ENCODE measurements at places on chromosomes 2 and 18.

- DNase-seq, result no peak
Measured at GRCh38 chr2:121363632-121364420, 78.8 kb upstream of the TFCP2L1 start.

DNA sequence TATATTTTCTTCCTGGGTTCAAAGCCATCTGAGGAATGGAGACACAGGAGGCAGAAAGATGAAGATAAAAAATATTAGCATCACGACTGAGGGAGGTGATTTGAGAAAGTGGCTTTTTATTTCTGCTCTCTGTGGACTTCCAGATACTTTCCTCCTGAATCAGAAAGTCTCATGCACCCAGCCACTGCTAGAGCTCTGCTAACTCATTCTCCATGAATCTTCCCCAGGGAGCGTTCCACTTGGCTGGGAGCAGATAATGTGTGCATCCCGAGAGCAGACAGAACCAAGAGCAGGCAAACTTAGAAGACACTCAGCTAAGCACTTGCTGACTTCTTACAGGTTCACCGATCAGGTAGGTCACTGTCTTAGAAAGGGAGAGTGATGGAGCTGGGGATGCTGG lies 264.1 kb upstream of the THUMPD2 start:
- DNase-seq, result no peak

DNA sequence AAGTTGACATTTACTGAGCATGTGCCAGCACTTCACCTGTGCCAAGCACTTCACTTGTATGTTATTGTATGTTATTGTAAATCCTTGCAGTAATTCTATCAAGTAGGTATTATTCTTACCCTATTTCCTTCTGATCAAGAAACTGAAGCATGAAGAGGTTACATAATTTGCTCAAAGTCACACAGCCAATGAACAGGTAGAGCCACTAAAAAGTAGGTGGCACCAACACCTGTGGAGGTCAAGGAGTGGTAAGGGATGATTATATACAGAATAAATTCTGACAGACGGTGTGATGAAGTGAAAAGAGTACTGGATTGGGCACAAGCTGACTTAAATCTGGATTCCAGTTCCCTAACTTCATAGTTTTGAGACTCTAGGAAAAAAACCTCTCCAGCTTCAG lies 71.0 kb downstream of the SPIRE1 start:
- no peak for DNase-seq

GRCh38 chr2:20940856-20941255 lies 103.0 kb downstream of the APOB start:
- DNase-seq, result no peak

- DNase-seq, result no peak
Measured at GRCh38 chr2:29207352-29208148, 92.3 kb downstream of the CLIP4 start.

GRCh38 chr18:76484749-76485387 lies 10.2 kb downstream of the ZNF516 start:
- DNase-seq, result no peak

- peak; percentile 8 for DNase-seq
Measured at GRCh38 chr18:36828157-36828629, 609 bp downstream of the TPGS2 start.

- no peak for DNase-seq
Measured at GRCh38 chr2:56460508-56460907, 276.7 kb downstream of the CCDC85A start.

GRCh38 chr2:119029297-119029696 lies 87.3 kb downstream of the MARCO start:
- DNase-seq, result no peak

GRCh38 chr18:45413180-45413836 lies 202.0 kb upstream of the SLC14A2 start:
- no peak for DNase-seq

- DNase-seq, result no peak
Measured at GRCh38 chr2:145961846-145962245, 1441.9 kb upstream of the ZEB2 start.

GRCh38 chr18:75977081-75977480 lies 518.0 kb downstream of the ZNF516 start:
- no peak for DNase-seq

DNA sequence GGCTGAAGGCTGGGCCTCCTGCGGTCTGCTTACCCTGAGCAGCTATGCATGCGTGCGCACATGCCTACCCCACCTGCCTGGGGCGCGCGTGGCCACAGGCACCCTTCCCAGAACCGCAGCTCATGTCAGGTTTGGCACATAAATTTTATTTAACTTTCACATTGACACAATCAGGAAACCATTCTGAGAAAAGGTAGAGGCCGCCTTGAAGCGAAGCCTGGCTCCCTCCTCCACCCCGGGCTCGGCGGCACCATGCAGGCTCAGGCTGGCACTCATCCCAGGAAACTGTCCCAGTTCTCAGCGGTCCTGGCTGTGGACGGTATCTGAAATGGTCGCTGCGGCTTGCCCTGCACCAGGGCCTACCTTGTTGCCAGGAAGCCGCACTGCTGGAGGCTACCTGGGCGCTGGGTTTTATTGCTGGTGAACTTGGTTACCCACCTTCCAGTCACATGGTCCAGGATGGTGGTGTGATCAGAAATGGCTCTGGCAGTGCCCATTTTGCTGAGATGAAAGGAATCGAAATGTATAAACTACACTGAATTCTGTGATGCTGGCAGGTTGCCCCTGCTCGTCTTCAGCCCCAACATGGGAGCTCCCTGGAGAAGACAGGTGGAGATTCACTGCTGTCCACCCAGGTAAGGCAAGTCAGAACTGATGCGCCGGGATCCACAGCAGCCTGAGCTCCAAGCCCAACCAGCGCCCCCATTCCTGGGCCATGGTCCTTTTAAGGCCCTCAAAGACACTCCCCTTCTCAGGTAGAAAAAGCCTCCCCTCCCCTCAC lies 25.5 kb downstream of the CHST10 start:
- DNase-seq, result no peak

DNA sequence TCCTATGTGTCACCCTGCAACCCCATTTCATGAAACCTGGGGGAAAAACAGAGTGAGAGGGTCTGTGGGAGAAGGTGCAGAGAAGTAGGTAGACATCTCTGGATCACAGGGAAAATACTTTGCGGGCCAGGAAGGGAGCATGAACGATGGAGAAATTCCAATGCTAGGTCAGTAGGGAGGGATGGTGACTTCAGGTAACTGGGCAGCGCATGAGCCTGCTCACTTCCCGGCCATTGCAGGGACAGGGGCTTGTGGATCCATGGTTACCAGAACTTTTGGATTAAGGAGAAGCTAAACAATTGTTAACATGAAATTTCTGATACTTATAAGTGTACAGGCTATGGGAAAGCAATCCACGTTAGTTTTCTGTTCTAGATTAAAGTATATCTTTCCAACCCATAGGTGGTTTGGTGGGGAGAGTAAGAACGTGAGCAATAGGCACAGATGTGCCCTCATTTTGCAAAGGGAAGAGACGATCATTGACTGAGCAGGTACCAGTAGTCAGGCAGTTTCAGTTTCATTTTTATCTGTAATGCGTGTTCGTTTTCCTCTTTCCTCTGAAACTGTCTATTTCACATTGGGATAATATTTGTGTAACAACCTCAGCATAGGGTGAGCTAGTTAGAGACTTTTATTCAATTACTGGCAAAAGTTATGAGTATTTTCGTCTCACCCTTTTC lies 65.0 kb downstream of the NYAP2 start:
- no peak for DNase-seq

GRCh38 chr2:237556773-237557632 lies 9.4 kb upstream of the PRLH start:
- DNase-seq, result no peak

DNA sequence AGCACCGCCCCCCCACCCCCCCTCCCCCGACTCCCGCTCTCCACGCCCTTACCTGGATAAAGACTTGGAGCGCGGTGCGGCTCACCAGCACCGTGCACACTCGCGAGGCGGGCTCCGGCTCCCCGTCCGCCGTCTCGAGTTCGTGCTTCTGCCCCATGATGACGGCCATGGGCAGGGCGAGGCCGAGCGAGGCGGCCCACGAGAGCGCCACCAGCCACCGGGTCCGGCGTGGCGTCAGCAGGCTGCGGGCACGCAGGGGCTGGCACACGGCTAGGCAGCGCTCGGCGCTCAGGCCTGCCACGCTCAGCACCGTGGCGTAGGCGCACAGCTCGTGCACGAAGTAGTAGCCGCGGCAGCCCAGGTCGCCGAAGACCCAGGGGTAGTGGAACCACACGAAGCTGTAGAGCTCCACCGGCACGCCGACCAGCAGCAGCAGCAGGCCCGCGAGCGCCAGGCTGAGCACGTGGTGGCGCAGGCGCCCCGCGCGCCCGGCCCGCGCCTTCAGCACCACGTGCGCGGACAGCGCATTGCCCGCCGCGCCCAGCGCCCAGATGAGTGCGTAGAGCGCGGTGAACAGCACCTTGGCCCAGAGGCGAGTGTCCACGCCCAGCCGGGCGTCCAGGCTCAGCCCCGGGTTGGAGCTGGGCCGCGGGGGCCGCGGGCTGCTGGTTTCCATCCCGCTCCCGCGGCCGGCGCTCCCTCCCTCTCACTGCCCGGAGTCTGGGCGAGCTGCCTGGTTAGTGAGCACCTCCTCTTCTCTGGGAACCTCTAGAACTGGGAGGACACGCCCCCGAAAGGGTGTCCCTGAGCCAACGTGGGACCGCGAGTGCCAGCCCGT lies at the start of gene NTSR2:
NTSR2 (minus strand) TSS at position 742 of the 838 bp plus-strand sequence; CDS start at position 676, 66 bp downstream.
- DNase-seq, result peak; percentile 29

DNA sequence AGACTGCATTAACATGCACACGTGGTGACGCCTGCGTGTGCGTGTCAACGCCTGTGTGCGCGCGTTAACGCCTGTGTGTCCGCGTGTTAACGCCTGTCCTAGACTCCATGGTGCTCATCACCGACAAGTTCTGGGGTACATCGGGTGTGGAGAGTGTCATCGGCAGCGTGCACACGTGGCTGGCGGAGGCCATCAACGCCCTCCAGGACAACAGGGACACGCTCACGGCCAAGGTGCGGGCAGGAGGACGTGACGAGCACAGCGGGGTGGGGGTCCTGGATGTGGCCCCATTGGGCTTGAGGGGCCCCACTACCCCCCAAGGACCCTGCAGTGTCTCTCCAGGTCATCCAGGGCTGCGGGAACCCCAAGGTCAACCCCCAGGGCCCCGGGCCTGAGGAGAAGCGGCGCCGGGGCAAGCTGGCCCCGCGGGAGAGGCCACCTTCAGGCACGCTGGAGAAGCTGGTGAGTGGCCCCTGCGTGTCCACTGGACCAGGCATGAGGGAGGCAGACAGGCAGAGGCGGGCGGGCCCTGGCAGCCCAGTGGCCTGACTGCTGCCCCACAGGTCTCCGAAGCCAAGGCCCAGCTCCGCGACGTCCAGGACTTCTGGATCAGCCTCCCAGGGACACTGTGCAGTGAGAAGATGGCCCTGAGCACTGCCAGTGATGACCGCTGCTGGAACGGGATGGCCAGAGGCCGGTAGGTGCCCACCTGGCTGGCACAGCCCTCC lies 29.2 kb downstream of the GPC1 start:
- DNase-seq, result no peak

DNA sequence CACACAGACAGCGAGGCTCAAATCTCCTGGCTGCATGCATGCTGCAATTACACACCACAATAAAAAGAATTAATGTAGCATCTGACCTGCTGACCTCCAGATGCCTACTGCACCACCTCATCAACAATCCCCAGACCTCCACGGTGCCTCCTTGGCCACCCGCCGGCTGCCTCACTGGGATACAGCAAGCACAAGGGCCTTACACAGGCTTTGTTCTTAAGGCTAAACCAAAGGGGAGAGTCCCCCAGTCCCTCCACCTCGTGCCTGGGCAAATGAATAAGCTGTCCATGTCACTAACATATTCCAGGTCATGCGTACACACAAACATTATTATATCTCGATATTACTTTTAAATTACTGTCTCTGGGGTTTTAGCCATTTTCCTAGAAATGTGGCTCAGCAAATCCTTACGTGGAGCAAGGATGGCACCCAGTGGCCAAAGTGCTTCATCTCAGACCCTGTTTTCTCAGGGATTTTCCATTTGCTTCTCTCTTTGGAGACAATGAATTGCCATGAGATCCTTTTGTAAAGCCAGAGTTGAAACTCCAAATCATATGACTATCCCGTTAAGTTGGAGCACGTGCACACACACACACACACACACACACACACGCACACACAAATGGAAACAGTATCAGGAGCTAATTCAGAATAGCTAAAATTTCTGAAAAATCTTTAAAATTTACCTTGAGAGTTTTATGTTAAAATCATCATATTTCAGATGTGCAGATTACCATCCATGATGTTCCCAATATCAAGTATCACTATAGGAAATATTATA lies 313.8 kb downstream of the PDE11A start:
- DNase-seq, result no peak

- DNase-seq, result no peak
Measured at GRCh38 chr2:24365826-24366225, 5.5 kb upstream of the ITSN2 start.

GRCh38 chr2:233384015-233384414 lies 29.7 kb downstream of the DGKD start:
- no peak for DNase-seq

DNA sequence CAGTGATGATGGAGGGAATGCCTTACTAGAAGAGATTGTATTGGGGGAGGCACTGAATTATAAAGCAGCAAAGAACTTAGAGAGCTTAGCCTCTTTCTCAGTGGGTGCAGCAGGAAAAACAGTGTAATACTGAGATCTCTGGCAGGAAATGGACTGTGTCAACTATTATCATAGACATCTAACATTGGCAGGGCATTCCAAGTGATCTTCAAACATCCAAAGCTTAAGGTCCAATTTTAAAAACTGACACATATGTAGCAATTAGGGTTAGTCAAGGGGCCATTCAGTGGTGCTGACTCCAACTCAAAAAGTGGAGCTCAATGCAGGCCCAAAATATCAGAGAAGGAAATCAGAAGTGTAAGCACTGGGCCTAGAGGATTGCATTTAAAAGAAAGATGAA lies 106.6 kb upstream of the DDX18 start:
- DNase-seq, result no peak

DNA sequence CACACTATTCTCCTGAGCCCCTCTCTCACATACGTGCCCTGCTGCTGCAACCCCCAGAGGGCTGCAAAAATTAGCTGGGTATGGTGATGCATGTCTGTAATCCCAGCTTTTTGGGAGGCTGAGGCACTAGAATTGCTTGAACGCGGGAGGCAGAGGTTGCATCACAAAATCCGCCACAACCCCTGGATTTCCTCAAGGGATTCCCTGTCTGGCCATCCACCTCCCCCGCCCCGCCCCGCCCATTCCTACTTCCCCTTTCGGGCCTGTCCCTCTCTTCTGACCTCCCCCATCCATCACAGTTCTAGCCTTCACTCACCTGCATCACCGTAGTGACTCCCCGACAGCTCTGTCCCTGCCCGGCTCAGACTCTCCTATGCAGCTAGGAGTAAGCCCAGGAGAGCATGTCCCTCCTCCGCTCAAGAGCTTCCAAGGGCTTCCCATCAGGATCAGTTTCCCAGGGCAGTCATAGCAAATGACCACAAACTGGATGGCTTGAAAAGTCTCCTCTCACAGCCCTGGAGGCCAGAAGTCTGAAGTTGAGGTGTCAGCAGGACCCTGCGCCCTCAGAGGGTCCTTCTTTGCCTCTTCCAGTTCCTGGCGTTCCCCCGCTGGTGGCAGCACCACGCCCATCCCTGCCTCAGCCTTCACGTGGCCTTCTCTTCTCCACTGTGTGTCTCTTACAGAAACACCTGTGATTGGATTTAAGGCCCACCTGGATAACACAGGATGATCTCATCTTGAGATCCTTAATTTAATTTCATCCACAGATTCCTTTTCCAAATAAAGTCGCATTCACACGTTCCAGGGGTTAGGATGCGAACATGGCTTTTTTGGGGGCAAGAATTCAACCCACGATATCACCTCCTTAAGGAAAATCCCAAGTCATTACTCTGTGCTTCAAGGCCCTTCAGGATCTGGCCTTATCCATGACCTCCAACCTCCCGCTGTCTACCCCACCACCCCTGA lies 58.5 kb downstream of the HS1BP3 start:
- no peak for DNase-seq

Data from thymus (tissue), 14 donors.